ENCODE measurements at places on chromosomes 12 and 14.

DNA sequence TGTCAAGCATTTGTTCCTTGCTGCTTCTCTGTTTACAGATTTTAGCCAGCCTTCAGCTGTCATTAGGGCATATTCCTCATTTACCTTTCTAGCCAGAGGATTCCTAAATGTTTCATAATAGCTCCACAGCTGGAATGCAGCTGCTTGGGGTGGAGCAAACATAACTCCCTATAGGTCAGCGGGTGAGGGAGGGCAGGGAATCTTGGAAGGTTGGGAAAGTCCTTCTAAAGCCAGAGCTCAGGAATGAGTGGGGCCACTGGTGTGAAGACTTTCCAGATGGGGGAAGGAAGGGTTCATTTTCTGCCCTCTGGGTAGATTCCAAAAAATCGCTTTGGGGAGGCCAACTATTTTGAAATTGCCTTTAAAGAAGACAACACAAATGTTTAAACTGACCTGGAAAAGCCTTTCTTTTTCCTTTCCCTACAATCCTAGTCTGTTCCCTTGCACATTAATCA lies 16.3 kb upstream of the IRF2BPL start:
- no peak for DNase-seq

DNA sequence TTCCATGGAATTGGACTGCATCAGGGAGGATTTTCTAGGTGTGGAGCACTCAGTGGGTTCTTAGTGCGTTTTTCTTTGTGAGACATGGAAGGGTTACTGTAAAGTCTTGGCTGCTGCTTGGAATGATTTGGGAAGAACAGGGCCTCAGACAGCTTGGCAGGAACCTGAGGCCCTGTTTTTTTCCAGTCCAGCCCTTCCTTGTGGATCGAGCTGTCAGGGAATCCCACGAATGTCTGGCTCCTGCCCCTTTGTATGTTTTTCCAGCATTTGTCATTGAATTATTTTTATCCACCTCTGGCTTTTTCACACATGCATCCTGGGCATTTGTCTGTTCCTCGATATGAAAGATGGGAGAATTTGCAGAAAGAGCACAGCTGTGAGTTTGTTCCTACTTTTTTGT lies 158.5 kb downstream of the TGFB3 start:
- no peak for DNase-seq

- no peak for DNase-seq
Measured at GRCh38 chr14:89245802-89246201, 171.2 kb downstream of the FOXN3 start.

DNA sequence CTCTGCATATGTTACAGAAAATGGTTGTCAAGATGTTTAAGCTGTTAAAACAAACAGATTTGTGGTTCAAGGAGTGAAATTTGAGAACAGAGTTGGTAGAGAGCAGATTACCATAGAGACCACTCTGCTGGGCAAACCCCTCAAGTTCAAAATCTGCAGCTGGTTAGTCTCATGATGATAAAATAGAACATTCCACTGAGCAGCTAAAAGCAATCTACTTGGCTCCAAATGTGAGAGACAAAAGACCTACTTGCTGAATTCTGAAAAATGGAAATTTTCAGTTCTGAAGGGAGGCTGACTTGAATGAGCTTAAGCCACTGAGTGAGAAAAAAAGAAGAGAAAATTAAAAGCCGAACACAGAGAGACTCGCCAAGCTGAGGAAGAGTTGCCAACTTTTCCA lies 519.3 kb downstream of the NOVA1 start:
- peak; percentile 52 for DNase-seq

DNA sequence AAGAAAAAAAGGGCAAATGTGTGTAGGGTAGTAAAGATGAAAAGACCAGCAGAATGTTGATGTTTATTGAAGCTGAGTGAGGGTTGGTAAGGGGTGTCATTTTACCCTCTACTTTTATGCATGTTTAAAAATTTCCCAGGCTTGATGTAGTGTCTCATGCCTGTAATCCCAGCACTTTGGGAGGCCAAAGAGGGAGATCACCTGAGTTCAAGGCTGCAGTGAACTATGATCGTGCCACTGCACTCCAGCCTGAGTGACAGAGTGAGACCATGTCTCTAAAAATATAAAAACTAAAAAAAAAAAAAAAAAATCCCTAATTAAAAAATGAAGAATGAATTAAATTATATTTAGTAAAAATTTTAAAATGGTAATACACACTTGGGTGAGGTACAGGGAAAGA lies 8.5 kb downstream of the SEL1L start:
- no peak for DNase-seq

DNA sequence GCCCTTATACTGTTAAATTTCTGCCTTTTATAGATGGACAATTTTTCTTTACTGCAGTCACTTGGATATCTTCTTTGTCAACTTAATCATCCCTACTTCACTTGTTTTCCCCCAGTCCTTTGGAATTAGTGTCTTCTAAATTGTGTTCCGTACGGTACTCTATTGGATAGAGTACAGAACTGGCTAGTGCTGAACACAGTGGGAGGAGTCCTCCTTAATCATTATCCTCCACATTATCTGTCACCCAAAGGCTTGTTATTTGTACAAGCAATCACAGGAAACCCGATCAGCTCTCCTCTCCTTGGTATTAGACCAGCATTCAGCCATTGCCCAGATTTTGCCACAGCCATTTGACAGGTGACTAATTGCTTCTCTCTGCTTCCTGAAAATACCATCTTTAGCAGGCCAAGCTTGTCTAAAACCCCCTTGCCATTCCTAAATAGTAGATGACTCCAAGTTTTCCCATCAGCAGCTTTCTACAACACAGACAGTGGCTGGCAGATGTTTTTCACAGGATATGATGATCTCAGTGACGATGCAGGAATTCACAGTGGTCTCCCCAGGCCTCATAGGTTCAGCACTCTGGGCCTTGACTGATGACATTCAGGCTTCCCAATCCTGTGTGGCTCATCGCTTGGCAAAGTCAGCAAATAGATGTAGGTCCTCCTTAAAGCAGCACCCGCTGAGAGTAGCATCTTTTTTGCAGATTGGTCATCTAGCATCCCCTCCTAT lies 216.0 kb upstream of the RGS6 start:
- DNase-seq, result no peak

- no peak for DNase-seq
Measured at GRCh38 chr12:25364529-25365339, 114.0 kb upstream of the KRAS start.

- DNase-seq, result no peak
Measured at GRCh38 chr14:91310606-91311283, 66.2 kb upstream of the GPR68 start.

GRCh38 chr14:104680056-104680805 lies 9.2 kb upstream of the INF2 start:
- no peak for DNase-seq

DNA sequence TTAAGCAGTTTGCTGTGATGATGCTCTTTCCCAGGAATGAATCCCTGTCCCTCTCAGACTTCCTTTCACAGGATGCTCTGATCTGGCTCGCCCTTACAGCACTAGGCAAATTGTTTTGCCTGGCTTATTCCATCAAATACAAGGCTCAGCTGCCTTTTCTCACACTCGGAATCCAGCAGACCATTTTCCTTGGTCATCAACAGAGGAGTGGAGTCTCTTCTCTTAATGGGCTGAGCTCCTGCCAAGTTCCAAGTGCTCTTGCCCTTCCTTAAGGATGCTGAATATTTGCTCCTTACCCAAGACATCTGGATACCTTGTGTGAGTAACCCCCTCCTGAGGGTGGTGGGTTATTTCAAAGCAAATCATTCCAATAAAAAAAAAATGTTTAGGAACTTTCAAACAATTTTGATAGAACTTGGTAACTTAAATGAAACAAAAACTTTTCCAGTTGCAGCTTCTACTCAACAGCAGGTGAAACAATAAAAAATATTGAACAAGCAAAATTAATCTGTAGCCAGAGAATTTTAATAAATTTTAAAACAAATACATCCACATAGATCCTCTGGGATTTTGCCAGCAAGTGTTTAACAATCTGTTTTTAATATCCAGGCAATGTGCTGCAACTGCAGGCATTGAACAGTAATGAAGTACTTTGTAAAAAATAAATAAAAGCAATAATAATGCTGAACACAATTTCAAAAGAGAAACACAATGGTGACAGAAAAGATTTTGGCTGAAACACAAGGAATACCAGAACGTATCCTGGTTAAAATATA lies 264.0 kb upstream of the FAR2 start:
- no peak for DNase-seq

DNA sequence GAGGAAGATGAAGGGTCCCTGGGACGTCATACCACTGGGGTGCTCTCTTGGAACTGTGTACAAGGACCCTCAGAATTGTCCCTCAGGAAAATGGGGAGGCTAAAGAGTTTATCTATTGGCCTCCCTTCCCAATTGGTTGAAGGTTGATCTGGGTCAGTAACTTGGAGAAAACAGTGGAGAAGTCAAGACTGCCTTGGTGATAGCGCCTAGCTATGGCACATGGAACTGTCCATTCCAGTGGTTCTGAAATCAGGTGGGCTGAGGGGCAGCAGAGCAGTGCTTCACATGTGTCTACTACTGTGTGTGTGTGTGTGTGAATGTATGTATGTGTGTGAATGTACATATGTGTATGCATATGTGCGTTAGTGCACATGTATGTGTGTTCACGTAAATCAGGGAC lies 316.1 kb downstream of the AACS start:
- no peak for DNase-seq

- DNase-seq, result no peak
Measured at GRCh38 chr12:55068416-55069010, 48.7 kb downstream of the NEUROD4 start.

DNA sequence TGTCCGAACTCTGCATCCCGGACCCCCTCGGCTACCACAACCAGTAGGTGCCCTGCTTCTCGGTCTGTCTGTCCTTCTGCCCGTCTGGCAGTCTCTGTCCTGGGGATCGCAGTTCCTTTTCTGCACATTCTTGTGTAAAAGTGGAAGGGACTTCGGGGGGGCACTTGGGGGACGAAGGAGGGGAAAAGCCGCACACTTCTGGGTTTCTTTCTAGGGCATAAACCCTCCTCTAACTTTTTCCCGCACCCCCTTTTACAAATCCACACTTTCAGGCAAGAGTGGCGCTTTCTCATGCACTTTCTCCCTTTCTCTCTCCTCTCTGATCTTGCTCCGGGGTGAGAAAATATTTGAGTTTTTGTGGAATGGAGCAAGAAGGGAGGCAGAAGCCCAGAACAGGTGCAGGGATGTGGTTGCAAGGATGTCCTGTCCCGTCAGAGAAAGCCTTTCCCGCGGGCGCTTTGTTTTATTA lies 506 bp downstream of the ESRRB start:
- DNase-seq, result no peak

GRCh38 chr14:24964048-24964447 lies 85.9 kb downstream of the STXBP6 start:
- DNase-seq, result no peak

DNA sequence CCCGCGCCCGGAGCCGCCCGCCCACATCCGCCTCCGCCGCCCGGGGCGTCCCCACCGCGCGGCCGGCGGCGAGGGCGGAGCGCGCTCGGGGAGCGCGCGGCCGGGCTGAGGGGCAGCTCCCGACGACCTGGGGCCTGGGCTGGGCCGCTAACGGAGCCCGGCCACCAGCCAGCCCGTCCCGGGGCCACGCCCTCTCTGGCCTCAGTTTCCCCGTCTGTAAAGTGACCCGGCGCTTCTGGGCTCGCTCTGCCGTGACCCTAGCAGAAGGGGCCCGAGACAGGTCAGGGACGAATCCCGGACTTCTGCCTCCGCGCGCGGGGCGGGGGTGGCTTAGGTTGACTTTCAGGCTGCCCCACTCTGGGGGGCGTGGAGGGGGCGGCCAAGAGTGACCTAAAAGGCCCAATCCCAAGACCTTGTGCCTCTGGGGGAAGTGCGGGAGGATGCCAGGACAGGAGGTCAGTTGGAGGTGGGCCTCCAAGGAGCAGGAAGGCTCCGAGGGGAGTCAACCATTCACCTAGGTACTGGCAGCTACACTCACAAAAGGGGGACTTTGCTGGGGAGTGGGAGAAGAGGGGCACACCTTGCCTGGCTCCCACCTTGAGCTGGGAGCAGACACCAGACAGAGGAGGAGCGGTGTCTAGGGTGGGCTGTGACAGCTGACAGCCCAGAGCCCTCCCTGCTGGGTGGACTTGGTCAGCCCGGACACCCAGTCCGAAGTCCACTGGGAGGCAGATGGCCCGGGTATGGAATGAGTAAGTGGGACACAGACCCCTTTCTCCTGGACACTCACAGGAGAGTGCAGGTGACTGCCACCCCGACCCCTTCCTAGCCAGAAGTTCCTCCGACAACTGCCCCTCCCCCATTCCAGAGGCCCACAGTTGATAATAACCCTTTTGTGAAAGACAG lies 486 bp upstream of the AKT1 start:
- DNase-seq, result peak; percentile 44

GRCh38 chr14:52780893-52781292 lies 10.5 kb downstream of the GNPNAT1 start:
- DNase-seq, result no peak

DNA sequence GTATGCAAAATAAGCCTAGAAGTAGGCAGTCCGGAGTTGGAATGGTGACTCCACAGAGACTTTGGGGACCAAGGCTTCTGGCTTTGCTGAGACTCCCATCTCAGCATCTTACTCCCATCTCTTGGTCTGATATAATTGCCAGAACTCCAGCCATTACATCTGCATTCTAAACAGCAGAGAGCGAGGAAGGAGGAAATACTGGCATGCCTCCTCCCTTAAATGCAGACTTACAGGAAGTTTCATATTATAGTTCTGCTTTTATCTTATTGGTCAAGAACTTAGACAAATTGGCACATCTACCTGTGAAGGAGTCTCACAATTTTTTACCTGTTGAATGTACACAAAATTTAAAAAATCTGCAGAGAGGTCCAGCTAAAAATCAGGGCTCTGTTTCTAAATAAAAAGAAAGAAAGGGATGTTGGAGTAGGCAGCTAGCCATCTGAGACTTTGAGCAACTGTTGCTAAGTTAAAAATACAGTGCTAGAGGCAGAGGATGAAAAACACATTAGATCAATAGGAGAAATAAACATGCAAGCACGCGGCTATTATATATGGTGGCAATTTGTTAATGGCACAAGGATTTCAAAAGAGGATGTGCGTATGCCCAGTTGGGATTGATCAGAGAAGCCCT lies 209.9 kb upstream of the HMGA2 start:
- DNase-seq, result no peak

DNA sequence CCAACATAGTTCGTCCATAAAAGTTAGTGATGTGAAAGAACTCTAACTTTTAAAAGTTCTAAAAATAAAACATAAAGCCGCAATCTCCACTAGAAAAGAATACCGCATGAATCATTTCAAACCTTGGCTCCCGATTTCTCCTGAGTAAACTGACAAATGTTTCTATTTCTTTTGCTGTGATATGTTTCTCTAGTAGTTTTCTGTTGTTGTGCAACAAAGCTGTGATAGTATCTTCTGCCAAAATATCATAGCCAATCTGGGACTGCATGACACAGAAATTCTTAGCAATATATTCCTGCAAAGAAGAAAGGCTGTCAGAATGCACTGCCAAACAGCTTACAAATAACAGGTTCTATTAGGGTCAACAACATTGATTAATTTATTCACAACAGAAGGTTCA lies 174.0 kb downstream of the ITPR2 start:
- no peak for DNase-seq

All from NCI-H1930 (cell line).